ENCODE measurements at places on chromosomes 16 and 17.

DNA sequence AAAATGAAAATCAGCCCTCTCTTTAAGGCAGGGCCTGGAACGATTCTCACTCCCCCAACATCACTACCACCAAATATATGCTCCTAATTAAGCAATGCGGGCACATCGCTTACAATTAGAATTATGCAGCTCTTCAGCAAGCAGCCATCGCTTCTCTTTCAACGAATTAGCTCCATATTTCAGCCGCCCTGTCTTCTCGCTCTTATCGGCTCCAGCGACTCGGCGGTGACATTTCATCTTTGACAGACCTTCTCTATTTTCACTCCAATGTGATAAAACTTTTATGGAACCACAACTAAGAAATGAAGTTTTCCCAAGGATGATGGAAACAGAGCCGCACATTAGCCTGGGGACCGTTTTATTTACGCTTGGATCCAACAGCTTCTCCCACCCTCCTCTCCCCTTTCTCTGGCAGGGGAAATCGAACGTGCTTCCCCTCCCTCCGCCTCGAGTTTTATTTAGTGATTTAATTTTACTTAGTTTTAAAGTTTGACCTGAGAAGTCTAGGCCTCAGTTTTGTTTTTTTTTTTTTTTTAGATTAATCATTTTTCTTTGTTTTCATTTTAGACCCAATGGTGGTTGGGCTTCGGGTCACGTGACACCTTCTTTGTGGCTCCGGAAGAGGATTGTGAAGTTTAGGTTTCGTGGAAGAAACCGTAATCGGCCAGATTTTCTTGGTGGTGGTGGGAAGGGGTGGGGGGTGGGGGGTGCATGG lies 3.1 kb upstream of the HOXB2 start:
- DNase-seq, result peak; percentile 73
- H3K4me3 ChIP-seq, result no peak overlapping the region
- H3K4me1 ChIP-seq, result no peaks in the 10 kb centered on the region
- H3K27ac ChIP-seq, result peak overlapping the region; percentile 90
- H3K27me3 ChIP-seq, result peaks cover 4% of the 10 kb centered on the region

- H3K4me3 ChIP-seq, result no peak overlapping the region
- H3K27ac ChIP-seq, result no peak overlapping the region
- H3K36me3 ChIP-seq, result peaks cover 24% of the 10 kb centered on the region
- no peaks in the 10 kb centered on the region for H3K4me1 ChIP-seq
- H3K27me3 ChIP-seq, result no peaks in the 10 kb centered on the region
- no peak for DNase-seq
Measured at GRCh38 chr16:314795-315299, 31.9 kb downstream of the PDIA2 start.

DNA sequence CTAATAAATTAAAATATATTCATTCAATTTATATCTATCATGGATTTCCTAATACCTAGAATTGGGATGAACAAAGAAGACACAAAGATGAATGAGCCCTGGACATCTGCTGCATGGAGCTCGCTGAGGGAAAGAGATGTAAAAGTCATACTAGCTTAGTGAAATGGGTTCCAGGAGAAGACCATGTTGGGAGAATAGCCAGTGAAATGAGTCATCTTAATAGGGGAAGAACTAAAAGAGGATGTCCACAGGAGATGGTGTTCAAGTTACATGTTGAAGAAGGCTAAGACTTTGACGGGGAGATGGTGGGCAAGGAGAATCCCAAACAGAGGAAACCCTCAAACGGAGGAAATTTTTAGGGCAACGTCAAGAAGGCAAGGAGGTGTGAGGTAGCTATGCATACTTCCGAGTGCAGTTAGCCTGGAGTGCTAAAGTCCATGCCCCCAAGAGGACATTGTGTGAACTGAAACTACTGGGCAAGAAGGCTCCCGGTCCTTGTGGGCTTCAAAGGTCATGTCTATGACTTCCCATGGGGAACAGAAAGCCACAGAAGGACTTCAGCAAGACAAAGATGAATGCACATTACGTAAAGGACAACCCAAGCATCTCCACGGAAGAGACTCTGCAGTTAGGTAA lies 220.5 kb upstream of the CDH11 start:
- no peaks in the 10 kb centered on the region for H3K4me1 ChIP-seq
- no peak overlapping the region for H3K27ac ChIP-seq
- H3K4me3 ChIP-seq, result no peak overlapping the region
- no peaks in the 10 kb centered on the region for H3K27me3 ChIP-seq

GRCh38 chr16:31487720-31488467 lies 5.0 kb downstream of the SLC5A2 start:
- H3K27me3 ChIP-seq, result no peaks in the 10 kb centered on the region
- peaks cover 19% of the 10 kb centered on the region for H3K4me1 ChIP-seq
- peaks cover 14% of the 10 kb centered on the region for H3K36me3 ChIP-seq
- no peak for DNase-seq

GRCh38 chr16:31678649-31679325 lies 151.1 kb downstream of the AHSP start:
- DNase-seq, result no peak
- H3K4me3 ChIP-seq, result no peak overlapping the region
- no peaks in the 10 kb centered on the region for H3K4me1 ChIP-seq
- H3K27ac ChIP-seq, result no peak overlapping the region

GRCh38 chr16:56201030-56201429 lies 9.7 kb downstream of the GNAO1 start:
- H3K4me1 ChIP-seq, result peaks cover 29% of the 10 kb centered on the region
- peak overlapping the region; percentile 31 for H3K27ac ChIP-seq
- no peaks in the 10 kb centered on the region for H3K36me3 ChIP-seq
- no peak for DNase-seq

- no peaks in the 10 kb centered on the region for H3K4me1 ChIP-seq
- no peak overlapping the region for H3K4me3 ChIP-seq
- DNase-seq, result no peak
- no peaks in the 10 kb centered on the region for H3K27me3 ChIP-seq
- no peak overlapping the region for H3K27ac ChIP-seq
Measured at GRCh38 chr16:82344157-82344556, 174.1 kb upstream of the MPHOSPH6 start.

- peaks cover 7% of the 10 kb centered on the region for H3K36me3 ChIP-seq
- no peak for DNase-seq
- no peak overlapping the region for H3K4me3 ChIP-seq
- H3K27ac ChIP-seq, result no peak overlapping the region
Measured at GRCh38 chr16:3997231-3997841, 116.8 kb upstream of the CREBBP start.

DNA sequence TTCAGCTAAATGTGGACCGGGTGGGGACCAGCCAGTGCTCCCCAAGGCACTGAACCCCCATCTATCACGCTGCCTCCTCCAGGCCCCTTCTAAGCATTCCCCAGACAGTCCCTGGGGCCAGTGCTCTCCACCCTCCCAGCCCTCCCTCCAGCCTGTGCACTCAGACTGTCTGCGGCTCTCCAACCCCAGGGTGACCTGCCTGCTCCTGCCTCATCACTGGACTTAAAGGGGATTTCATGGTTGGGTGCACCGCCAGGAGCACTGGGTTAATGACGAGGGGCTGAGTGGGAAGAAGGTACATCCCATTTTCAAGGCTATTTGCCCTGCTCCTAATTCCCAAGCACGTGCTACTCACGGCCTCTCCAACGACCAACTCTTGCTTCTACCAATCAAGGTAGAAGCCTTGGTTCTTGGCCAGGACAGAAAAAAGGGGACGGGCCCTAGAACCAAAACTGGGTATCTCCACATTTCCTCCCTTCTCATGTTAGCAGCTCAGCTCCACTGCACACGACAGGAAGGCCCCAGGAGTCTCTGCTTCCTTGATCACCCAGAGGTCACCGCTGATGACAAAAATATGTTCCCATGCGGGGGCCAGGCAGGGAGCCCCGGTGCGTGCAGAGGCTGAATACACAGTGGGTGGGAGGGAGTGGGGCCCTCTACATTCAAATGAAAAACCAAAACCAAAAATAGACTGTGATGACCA lies 3.5 kb upstream of the ABR start:
- H3K36me3 ChIP-seq, result no peaks in the 10 kb centered on the region
- no peak for DNase-seq
- no peak overlapping the region for H3K27ac ChIP-seq
- no peaks in the 10 kb centered on the region for H3K27me3 ChIP-seq

GRCh38 chr16:68076560-68076959 lies 8.6 kb upstream of the NFATC3 start:
- H3K27ac ChIP-seq, result no peak overlapping the region
- no peak overlapping the region for H3K4me3 ChIP-seq
- H3K27me3 ChIP-seq, result no peaks in the 10 kb centered on the region
- no peak for DNase-seq
- H3K4me1 ChIP-seq, result no peaks in the 10 kb centered on the region

GRCh38 chr17:40582328-40582901 lies 17.1 kb upstream of the CCR7 start:
- H3K27ac ChIP-seq, result peak overlapping the region; percentile 13
- H3K36me3 ChIP-seq, result no peaks in the 10 kb centered on the region
- no peaks in the 10 kb centered on the region for H3K27me3 ChIP-seq
- peaks cover 5% of the 10 kb centered on the region for H3K4me1 ChIP-seq
- no peak for DNase-seq
- H3K4me3 ChIP-seq, result no peak overlapping the region

GRCh38 chr17:82042649-82043048 lies 5.2 kb upstream of the DCXR start:
- no peaks in the 10 kb centered on the region for H3K27me3 ChIP-seq
- peaks cover 3% of the 10 kb centered on the region for H3K36me3 ChIP-seq
- no peak for DNase-seq

DNA sequence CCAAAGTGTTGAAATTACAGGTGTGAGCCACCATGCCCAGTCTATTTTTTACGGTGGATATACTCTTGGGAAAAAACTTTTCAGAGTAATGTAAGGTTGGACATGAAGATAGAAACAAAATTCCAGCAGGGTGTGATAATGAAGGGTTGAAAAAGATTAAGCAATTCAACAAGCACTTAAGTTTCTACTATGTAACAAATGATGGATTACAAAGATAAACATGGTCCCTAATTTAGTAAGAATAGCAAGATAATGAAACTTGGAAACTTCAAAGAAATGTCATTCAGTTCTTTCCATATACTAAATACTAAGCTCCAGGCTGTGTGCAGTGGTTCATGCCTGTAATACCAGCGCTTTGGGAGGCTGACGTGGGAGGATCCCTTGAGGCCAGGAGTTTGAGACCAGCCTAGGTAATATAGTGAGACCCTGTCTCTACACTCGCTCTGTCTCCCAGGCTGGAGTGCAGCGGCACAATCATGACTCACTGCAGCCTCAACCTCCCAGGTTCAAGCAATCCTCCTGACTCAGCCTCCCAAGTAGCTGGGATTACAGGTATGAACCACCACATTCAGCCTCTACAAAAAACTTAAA lies 31.0 kb downstream of the PSMD12 start:
- peaks cover 9% of the 10 kb centered on the region for H3K36me3 ChIP-seq
- H3K27ac ChIP-seq, result no peak overlapping the region
- no peaks in the 10 kb centered on the region for H3K4me1 ChIP-seq
- no peaks in the 10 kb centered on the region for H3K27me3 ChIP-seq

DNA sequence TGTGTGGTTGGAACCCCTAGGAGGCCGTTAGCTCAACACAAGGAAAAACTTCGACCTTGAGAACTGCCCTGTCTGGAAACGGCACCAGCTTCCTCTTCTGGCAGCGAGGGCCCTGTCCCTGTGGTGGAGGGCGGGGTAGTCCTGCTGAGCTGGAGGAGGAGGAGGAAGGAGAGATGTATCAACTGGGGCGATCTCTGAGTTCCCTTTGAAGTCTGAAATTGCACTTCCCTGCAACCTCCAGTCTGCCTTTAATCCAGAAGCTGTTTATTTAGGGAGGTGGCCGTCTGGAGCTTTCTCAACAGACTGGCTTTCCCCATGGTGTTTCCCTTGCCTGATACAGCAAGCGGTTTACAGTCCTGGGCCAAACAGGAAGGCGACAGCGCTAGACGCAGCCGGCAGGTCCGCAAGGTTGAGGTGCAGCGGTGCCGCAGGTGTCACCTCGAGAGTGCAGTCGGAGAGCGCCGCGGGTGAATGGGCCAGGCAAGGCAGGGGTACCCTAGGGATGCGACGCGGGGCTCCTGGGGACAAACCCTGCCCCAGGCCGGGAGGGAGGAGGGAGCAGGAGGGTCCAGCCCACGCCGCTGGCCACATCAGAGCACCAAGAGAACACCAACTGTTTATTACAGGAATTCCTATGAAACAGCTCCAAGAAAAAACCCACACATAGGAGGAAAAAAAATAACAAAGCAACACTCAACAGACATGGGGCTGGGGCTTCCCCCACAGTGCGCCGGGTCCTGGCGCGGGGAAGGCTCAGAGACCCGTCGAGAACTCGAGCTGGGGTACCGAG lies 11.4 kb upstream of the MRPS23 start:
- DNase-seq, result no peak
- H3K36me3 ChIP-seq, result peaks cover 5% of the 10 kb centered on the region
- no peaks in the 10 kb centered on the region for H3K27me3 ChIP-seq
- H3K4me3 ChIP-seq, result peak overlapping the region; percentile 46
- peak overlapping the region; percentile 77 for H3K27ac ChIP-seq

DNA sequence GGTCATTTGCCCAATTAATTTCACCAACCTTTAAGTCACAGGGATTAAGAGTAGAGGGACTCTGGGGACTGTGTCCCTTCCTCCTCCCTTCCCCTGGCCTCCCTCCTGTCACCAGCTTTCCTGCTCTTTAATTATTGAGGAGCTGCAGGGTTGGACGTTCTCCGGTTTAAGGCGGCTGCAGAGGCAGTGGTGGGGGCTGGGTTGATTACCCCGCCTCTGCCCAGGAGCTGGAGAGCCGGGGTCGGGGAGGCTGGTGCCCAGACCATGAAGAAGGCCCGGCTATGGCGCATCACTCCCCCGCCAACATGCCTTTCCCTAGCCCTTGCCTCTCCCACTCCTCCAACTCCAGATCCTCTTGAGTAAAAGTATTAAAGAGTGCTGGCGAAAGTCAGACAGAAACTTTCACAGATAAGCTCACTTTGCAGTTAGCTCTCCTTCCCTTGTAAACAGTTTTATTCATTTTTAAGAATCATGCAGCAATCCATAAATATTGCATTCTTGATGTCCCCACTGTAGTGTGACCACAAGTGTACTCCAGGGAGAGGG lies 1.1 kb upstream of the FOXJ1 start:
- no peak overlapping the region for H3K27ac ChIP-seq
- no peak for DNase-seq
- no peak overlapping the region for H3K4me3 ChIP-seq
- peaks cover 32% of the 10 kb centered on the region for H3K27me3 ChIP-seq
- peaks cover 59% of the 10 kb centered on the region for H3K4me1 ChIP-seq
- no peaks in the 10 kb centered on the region for H3K36me3 ChIP-seq

- H3K4me3 ChIP-seq, result no peak overlapping the region
- H3K4me1 ChIP-seq, result no peaks in the 10 kb centered on the region
- no peak for DNase-seq
- no peak overlapping the region for H3K27ac ChIP-seq
Measured at GRCh38 chr16:900211-900610, 70.6 kb downstream of the LMF1 start.

Data from right atrium auricular region (tissue), 2 donors.